Left renal pelvis (tissue), 4 donors: ENCODE measurements at places on chromosomes 6 and 20.

- DNase-seq = no peak
These were observed 121.1 kb downstream of the GPR63 start for GRCh38 chr6:96716221-96716620.

- DNase-seq = no peak
These were observed 22.2 kb upstream of the GABRR1 start for GRCh38 chr6:89239338-89239737.

GRCh38 chr20:43302936-43303335, 113.2 kb upstream of the PTPRT start:
- DNase-seq = no peak

- no peak for DNase-seq
These were observed 12.4 kb downstream of the WFDC3 start for GRCh38 chr20:45779011-45779915.

- no peak for DNase-seq
These were observed 13.4 kb upstream of the IP6K3 start for GRCh38 chr6:33759887-33760629.

- DNase-seq = no peak
These were observed 117.7 kb upstream of the CCDC28A start for GRCh38 chr6:138655828-138656227.

- no peak for DNase-seq
These were observed 5.9 kb downstream of the TUBB2B start for GRCh38 chr6:3221578-3221977.

- no peak for DNase-seq
These were observed 176.6 kb downstream of the PDE10A start for GRCh38 chr6:165486183-165487137.

DNA sequence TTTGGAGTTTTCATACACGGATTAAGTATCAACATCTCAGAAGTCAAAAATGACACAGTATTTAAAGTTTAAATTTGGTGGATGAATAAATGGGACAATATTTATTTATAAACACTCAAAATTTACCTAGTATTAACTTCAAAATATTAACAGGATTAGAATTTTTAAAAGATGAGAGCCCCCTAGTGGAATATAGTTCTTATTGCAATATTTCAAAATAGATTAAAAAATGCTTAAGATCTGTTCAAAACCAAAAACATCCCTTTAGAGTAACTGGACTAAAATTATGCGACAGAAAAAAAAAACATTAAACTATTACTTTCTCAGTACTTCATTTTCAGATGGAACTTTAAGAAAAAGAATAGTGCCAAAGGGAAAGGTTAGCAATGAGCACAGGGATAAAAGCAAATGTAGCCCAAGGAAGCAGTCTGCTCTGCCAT, 56.6 kb downstream of the SNX14 start:
- DNase-seq = no peak

DNA sequence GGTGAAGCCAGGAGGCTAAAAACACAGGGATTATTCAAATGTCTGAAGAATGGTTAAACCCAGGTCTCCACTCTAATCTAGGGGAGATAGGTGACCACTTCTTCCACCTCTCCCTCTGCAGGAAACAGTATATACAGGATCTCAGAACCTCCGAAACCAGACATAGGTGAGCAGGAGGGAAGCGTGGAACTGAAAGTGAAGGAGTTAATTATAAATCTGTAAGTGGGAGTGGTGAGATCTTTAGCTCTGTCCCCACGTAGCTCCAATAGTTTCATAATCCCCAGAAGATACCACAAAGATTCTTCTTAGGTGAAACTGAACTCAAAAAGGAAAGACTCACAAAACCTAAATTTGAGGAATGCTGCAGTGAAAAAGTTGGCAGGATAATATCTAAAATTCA, 76.8 kb downstream of the THEMIS start:
- DNase-seq = no peak
